ENCODE measurements at places on chromosomes 13 and 19.
A peak's percentile ranks its signal among the peaks of the same experiment; 100 is the strongest.

- no peak for DNase-seq
Observed at GRCh38 chr13:62906469-62906868, 1490.8 kb upstream of the PCDH20 start.

DNA sequence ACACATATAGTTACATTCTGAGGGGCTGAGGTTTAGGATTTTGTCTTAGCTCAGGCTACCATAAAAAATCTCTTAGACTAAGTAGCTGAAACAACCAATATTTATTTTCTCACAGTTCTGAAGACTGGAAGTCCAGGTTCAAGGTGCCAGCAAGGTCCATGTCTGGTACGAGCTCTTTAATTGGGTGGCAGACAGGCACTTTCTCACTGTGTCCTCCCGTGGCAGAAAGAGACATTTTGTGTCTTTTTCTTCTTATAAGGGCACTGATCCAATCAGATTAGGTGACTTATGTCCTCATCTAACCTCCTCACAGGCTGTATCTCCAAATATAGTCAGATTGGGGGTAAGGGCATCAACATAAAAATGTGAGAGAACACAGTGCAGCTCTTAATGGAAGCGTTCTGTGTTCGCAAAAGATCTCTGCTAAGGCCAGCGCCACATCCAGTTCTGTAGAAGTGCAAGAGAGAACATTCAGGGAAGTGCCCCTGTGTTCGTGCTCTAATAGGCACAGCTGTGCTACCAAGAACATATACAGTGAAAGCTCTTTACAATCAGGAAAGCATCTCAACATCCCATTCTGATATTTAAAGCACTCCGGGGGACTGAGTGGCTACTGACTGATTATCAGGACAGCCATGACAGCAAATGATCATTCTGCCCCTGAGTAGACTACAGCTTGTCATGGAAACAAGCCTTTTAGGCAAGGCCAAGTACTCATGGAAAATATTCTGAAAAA, 819.2 kb downstream of the LIG4 start:
- no peak for DNase-seq

GRCh38 chr13:103308667-103309066, 242.4 kb upstream of the SLC10A2 start:
- no peak for DNase-seq

GRCh38 chr13:27534108-27534980, 84.0 kb upstream of the MTIF3 start:
- DNase-seq: no peak

DNA sequence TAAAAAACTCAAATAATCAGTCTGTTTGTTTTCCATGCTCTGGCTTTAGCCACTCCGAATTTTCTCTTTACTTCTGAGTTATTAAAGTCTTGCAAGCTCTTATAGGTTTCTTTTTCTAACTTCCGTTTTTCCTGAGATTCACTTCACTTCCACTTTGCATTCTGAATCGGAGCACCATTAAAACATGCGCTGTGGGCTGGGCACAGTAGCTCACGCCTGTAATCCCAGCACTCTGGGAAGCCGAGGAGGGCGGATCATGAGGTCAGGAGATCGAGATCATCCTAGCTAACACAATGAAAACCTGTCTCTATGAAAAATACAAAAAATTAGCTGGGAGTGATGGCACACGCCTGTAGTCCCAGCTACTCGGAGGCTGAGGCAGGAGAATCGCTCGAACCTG, 357.9 kb downstream of the SLITRK6 start:
- DNase-seq: no peak

DNA sequence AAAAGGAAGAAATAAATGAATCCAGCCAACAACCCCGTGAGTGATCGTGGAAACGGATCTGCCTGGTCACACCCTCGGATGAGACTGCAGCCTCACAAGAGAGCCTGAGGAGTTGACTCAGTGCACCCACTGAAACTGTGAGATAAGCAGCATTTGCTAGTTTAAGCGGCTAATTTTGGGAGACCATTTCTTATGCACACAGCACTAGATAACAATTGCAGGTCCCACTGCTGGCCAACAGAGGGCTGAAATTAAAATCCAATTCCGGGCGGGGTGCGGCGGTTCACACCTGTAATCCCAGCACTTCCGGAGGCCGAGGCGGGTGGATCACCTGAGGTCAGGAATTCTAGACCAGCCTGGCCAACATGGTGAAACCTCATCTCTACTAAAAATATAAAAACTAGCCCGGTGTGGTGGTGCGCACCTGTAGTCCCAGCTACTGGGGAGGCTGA, 3.6 kb downstream of the UQCR11 start:
- DNase-seq: no peak

DNA sequence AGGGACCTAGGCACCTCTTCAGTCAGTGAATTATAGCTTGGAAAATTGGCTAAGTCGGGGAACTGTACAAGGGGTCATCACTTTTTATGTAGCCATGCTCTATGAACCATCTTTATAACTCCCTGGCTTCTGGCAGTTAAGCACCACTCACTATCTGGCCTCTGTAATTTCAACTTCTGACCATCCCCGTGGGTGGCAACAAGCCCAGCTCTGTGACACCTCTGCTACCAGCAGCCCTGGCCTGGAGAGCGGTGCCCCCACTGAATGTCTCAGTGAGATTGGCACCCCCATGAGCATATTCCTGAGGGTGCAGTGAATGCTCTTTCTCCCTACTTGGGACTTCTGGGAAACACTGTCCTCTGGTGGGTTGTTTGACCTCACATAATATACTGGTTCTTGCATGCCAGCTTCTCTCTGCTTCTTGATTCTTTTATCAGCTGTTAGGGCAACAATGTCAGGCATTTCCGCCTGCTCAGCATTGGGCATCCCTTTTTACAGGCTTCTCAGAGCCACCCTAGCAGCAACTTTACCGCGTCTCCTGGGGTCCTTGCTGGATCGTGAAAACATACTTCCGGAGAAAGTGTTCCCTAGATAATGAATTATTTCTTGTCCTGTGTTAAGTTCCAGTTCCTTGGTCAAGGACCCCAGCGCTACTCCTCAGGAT, 10.4 kb downstream of the KL start:
- no peak for DNase-seq

DNA sequence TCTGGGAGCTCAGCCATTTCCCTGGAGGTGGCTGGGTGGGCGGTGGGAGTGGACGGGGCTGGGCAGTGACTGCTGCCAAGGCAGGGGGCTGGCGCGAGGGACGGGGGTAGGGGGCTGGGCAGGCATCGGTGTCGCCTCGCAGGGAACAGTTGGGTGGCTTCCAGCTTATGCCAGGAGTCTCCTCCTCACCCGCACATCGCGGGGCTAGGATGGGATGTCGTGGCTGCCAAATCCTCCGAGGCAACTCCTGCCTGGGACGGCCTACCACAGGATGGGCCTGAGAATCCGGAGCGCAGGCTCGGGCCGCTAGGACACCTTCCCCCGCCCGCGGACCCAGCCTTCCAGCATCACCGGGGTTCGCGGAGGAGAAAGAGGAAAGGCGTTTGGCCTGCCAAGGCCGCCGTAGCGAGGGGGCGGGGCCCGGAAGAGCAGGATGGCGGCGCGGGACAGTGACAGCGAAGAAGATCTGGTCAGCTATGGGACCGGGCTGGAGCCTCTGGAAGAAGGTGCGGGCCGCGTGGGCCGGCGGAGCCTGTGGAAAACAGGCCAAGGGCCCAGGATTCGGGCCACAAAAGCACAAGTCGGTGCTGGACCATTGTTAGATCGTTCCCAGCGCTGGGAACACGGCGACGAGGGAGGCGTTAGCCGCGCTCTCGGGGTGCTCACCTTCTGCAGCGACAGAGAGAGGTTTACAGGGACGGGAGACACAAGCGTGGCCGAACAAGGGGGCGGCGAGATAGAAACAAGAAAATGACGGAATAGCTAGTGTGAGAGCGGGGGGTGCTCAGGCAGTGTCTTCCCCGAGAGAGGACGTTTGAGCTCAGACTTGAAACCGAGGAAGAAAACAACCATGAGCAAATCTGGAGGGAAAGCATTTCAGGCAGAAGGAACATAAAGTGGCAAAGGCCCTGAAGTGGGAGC, at the start of gene GPATCH1:
Gene GPATCH1, plus strand, starts transcription at position 421 of the 921 bp plus-strand sequence. Its CDS starts 13 bp downstream, at position 434.
- DNase-seq: peak; percentile 41

DNA sequence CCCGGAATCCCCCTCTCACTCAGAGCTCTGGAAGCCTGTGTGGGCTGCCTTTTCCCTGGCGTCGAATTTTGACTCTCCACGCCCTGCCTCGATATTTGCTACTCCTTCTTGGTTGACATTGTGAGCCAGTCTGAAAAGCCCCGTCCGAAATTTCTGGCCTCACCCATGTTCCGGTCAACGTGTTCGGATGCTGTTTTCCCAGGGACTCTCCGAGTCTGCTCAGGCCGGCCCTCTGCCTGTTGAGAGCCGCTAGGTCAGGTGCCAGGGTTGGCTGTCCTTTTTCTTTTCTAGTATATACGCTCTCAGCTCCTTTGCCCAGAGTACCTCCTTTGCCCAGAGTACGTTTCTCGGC, 6.8 kb upstream of the DGKH start:
- DNase-seq: no peak

DNA sequence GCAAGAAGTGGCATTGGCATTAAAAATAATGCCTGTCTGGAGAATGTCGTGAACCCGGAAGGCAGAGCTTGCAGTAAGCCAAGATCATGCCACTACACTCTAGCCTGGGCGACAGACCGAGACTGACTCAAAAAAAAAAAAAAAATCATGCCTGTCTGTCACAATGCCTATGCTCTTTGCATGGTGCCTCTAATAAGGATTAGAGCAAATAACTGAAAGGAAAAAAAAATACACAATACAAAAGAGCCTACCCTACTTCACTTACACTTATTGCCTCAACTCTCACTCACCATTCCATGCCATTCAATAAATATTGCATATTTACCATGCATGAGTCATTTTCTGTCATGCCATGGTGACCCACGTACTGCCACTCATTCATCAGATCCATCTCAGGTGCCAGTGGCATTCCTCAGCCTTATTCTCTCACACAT, 49.1 kb downstream of the TBC1D4 start:
- DNase-seq: no peak

- DNase-seq: no peak
Observed at GRCh38 chr13:37648609-37649008, 50.0 kb upstream of the POSTN start.

DNA sequence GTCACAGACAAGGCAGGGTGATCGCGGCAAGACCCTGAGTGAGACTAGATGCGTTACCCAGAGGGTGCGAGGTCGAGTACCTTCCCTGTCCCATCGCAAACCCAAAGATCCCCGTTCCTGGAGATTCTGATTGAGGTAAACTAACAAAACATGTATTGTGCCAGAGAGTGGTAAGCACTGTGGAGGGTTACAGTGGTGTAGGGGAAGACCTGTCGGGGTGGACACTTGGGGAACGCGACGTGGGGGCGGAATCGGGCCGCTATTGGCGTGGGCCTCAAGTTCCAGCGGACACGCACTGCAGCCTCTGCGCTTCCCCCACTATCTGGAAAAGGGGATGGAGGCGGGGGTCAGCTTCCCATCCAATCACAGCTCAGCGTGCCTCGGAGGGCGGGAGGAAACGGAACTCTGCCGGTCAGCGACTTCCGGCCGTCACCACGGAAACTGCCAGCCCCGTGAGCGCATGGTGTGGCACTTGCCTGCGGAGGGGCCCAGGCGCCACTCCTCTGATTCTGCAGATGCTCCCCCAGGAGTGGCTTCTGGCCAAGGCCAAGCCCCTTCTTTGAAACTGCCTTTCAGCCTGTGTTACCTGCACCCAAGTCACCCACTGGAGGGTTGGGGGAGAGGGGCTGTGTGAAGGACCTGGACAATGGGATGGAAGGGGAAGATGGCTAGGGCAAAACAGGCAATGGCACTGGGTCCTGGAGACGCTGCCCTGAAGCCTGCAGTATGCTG, 1.0 kb upstream of the UBE2M start:
- peak; percentile 76 for DNase-seq

DNA sequence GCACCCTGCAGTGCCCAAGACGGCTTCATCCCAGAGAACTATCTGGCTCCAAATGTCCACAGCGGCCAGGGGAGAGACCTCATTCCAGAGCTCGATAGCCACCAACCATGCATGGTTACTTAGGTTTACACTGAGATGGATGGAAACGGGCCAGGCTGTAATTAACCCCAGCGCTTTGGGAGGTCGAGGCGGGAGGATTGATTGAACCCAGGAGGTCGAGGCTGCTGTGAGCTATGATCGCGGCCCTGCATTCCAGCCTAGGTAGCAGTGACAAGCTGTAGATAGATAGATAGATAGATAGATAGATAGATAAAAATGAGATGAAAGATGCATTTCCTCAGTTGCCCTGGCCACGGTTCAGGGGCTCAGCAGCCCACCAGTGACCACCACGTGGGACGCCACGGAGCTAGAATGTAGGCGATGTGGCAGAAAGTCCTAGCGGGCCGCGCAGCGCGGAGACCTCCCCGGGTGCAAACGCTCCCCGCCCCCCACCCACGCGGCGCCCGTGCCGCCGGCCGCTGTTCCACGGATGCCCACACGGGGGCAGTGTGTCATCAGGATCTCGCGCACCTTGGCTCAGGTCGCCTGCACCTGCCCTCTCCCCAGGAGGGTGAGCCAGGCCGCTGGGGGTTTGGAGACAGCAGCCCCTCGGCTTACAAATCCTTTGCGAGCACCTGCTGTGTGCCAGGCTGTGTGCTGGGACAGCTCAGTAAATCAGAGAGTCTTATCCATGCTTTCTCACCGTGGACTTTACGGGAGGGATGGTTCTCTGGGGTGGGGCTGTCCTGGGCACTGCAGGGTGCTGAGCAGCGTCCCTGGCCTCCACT, 13.5 kb upstream of the TLE5 start:
- DNase-seq: no peak

- DNase-seq: no peak
Observed at GRCh38 chr19:56987184-56987583, 132.6 kb upstream of the USP29 start.

GRCh38 chr13:60590800-60591747, 194.1 kb downstream of the TDRD3 start:
- no peak for DNase-seq

DNA sequence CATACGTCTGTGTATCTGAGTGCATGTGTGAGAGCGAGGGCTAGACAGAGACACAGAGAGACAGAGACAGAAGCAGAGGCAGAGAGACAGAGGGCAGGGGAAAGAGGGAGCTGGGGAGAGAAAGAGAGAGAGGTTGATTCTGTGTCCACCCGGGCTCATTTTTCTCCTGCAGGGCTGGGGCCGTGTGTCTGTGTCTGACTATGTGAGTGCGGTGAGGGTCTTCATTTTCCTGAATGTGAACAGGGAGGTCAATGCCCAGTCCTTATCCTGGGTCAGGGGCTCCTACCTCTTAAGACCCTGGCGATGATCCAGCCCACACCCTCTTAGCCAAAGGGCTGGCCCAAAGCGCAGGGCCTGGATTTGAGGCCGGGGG, 17.7 kb downstream of the LRRC4B start:
- DNase-seq: no peak

- DNase-seq: no peak
Observed at GRCh38 chr13:71860547-71861138, 6.4 kb downstream of the DACH1 start.

DNA sequence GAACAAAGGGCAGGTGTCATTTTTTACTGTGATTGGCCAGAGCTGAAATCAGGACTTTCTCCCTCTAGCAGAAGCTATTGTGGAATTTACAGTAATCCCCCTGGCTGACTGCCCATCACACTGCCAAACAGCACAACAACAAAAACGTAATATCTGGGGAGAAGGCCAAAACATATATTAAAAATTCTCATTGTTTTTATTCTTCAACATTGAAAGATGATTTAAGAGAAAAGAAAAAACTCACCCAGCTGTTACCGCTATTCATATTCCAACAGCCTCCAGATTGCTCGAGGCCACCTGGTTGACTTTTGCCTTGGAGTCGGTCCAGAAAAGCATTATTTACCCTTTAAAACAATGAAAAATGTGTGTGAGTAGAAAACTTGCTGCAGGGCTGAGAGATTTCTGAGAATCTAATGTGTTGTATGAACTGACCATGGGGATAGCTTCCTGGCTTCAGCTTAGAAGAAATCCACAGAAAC, 97.2 kb downstream of the EPSTI1 start:
- DNase-seq: no peak

- no peak for DNase-seq
Observed at GRCh38 chr13:109233293-109233692, 553.1 kb downstream of the IRS2 start.

All from GM12864 (cell line).